ENCODE measurements at places on chromosomes 16 and 17. TPM values are rescaled to one million over a fixed set of nuclear protein-coding genes. Genes with fewer than 3 reads are reported as not detected.

Gene SYT17
- total RNA-seq = 11.2 TPM

Gene LCAT
- 12.5 TPM for total RNA-seq

Gene CHD9NB
- 14.0 TPM for total RNA-seq

GRCh38 chr16:9438991-9439390 is 347.5 kb downstream of the HAPSTR1 start:
- H3K4me3 ChIP-seq = no peak overlapping the region
- H3K36me3 ChIP-seq = no peaks in the 10 kb centered on the region
- no peak overlapping the region for H3K27ac ChIP-seq
- no peak for DNase-seq

DNA sequence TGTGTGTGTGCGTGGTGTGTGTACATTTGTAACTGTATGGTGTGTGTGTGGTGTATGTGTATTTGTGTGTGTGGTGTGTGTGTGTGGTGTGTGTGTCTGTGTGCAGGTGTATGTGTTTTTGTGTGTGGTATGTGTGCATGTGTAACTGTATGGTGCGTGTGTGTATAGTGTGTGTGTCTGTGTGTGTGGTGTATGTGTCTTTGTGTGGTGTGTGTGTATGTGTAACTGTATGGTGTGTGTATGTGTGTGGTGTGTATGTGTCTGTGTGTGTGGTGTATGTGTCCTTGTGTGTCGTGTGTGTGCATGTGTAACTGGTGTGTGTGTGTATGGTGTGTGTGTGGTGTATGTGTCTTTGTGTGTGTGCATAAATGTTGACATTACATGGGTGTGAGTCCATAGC is 163.7 kb upstream of the PLCG2 start:
- no peaks in the 10 kb centered on the region for H3K27me3 ChIP-seq
- no peak overlapping the region for H3K4me3 ChIP-seq
- H3K36me3 ChIP-seq = peaks cover 16% of the 10 kb centered on the region
- H3K27ac ChIP-seq = no peak overlapping the region

GRCh38 chr17:49829026-49829425 is 18.8 kb downstream of the TAC4 start:
- DNase-seq = no peak
- H3K27me3 ChIP-seq = no peaks in the 10 kb centered on the region
- no peaks in the 10 kb centered on the region for H3K4me1 ChIP-seq

- H3K4me1 ChIP-seq = no peaks in the 10 kb centered on the region
- DNase-seq = no peak
- no peak overlapping the region for H3K4me3 ChIP-seq
- H3K27ac ChIP-seq = no peak overlapping the region
Observed at GRCh38 chr17:75611851-75612429, 21.3 kb upstream of the SMIM5 start.
